ENCODE measurements at places on chromosomes 6 and 20.
A peak's percentile ranks its signal among the peaks of the same experiment; 100 is the strongest.

DNA sequence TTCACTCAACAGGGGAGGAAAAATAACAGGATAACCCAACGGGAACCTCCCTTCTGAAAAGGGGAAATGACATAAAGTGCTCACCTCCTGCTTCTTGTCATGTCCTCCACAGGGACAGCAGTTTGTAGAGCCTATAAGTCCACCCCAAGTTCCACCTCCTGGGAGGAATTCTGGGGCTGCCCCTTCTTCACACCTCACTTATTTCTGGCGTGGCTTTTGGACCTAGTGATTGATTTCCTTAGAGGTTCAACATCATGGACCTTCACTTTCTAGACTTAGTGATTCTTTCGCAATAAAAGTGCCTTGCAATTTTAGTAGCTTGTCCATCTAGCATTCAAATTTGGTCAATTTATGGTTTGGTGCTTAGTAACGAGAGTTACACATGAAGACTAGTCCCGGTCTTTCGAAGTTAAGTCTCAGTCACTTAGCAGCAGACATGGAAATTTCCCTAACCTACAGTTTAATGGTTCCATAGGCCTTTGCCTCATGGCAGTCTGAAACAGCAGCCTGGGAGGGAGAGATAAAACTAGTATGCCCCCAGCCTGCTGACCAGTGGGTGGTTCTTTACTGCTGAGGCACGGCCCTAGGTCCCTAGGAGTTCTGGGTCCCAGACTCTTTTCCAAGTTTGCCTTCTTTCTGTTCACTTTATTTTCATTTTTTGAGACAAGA, 59.2 kb upstream of the CDKAL1 start:
- no peak for DNase-seq

DNA sequence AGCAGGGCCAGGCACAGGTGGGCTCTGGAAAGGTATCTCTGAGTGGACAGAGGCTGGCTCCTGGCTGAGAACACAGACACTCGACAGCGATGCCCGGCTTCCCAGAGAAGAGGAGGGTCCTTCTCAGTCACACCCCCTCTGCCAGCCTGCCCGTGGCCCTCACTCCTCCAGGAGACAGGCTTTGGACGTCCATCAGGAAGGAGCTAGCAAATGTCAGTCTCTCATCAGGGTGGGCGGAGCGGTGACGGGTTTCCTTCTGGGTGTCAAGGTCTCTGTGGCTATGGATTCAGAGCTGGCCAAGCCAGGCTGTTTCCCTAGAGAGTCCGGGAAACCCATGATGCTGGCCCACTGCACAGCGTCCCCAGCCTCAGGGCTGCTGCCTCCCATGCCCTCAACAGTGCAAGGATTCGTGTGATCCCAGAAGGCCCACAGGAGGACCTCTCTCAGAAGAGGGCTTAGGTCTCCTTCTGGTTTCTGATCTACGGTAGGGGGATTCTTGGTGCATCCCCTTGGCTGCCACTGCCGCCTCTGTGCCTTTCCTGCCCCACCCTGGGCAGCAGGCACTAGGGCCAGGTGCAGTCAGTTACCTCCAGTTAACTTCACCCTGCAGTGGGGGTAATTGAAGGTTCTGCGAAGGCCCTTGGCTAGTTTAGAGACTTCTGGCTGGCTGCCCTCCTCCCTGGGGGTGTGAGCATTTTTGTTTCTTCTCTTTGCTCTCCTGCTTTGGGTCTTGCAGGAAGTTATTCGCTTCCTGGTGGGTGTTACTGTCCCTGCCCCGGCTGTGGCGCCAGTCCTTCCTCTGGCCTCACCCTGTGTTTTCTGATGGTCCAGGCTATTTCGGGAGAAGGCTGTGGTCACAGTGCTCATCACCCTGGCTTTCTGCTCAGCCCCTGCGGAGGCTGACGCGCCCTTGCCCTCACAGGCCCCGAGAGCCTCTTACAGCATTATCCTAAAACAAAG, 80.2 kb downstream of the CDH4 start:
- DNase-seq: no peak

DNA sequence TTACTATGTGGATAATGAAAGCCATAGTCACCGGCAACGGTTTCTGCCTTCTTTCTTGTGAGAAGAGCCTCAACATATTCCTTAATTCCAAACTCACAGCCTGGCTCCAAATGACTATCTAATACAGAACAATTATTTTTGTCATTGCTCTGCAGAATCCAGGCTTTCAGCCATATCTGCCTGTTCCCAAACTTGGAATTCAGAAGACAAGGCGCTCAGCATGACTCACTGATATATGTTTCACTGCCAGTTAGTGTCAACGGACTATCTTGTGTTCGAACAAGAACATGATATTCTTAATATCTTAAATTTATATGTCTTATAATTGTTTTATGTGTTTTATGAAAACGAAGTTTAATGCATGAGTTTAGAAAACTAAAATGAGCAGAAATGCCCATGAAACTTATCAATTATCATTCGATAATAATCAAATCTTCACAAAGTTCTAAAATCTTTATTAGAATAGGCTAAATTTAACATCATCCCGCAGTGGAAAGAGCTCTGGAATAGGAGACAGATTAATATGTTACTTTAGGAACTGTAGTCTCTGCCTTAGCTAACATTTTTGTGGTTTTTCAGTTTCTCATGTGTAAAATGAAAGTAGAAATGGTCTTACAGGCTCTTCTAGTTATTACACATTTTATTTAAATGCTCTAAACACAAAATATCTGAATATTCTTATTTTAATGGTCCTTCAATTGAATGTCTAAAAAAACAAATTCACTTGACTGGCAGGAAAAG, 669.3 kb upstream of the GJE1 start:
- DNase-seq: peak; percentile 79

DNA sequence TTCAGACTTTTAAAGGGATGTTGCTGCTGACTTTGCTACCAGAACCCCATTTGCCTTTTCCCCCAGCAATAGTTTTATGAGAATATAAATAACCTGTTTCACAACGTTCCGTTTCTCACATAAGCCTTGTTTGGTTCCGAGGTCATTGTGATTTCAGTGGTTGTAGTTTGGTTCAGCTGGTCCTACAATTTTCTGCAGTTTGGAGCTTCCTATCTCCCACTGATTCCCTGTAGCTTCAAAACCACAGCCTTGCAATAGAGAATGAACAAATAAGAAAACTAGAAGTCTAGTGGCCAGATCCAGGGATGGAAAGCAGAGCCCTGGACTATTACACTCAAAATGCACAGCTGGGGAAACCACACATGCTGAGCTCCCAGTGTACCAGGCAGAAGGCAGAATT, 24.1 kb upstream of the SH3BGRL2 start:
- DNase-seq: no peak

- DNase-seq: no peak
These were observed 61.0 kb downstream of the SESN1 start for GRCh38 chr6:109033655-109034054.

- no peak for DNase-seq
These were observed 113.3 kb downstream of the LY86 start for GRCh38 chr6:6701864-6702263.

DNA sequence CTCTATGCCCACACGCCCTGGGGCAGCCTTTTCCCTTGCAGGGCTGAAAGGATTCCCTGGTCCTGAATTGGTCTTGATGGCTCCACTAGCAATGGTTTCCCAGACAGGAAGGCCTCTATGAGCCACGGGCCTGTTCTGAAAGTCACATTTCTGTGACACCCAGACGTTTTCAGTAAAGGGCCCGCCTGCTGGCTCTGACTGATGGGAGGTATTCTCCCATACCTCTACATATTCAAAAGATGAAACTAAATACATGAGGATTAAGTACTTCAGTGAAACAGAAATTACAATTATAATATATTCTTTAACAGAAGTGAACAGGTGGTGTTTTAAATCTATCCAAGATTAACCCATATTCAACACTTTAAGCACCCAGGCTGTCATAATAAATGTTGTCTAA, 629.8 kb downstream of the CDH26 start:
- DNase-seq: no peak

GRCh38 chr6:47603995-47604394, 94.4 kb upstream of the ADGRF4 start:
- DNase-seq: peak; percentile 80

DNA sequence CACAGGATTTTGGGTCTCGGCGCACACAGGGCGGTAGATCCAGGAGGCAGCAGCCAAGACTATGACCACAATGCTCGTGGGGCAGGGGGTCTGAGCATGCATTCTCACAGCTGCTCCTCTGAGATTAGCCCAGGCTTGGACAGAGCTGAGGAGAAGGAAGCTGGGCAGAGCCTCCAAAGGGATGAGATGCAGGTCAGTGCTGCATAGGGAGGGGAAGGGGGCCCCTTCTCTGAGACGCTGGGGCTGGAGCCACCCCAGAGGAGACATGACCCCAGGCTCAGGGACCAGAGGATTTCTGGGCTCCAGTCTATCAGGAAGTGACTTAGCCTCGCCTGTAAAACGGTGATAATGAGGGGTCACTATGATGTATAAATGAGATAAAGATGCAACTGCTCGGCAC, 93.9 kb downstream of the BFSP1 start:
- DNase-seq: no peak

DNA sequence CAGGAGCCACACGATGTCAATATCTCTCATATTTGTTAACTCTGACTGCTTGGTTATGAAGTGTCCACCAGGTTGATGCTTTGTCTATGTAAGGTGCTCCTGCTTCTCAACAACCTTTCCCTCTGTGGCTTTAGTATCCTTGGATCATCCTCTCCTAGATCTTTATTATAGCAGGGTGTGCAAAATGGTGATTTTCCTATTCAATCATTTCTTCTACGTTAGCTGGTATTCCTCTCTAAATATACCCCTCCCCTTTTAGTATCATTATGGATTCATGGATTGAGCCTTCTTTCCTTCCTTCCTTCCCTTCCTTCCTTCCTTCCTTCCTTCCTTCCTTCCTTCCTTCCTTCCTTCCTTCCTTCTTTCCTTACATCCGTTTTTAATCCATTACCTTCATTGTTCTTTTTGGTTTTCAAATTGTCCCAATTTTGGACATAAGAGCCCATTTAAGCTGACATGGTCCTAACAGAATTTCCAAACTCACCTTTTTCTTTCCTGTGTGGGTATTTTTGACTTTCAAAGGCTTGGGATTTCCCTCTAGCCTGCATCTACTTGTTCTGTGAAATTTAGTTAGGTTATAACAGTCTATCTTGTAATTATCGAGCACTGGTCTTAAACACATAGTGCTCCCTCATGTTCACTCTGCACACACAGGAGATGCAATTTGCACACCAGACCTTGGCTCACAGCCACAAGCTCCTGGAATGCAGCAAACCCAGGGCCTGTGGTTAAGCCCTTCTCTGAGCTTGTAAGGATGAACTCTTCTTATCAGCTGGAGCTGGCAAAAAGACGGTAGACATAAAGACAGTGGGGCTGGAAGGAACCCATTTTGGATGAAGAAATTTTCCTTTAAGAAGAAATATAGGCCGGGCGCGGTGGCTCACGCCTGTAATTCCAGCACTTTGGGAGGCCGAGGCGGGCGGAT, 109.9 kb downstream of the SLC24A3 start:
- no peak for DNase-seq

DNA sequence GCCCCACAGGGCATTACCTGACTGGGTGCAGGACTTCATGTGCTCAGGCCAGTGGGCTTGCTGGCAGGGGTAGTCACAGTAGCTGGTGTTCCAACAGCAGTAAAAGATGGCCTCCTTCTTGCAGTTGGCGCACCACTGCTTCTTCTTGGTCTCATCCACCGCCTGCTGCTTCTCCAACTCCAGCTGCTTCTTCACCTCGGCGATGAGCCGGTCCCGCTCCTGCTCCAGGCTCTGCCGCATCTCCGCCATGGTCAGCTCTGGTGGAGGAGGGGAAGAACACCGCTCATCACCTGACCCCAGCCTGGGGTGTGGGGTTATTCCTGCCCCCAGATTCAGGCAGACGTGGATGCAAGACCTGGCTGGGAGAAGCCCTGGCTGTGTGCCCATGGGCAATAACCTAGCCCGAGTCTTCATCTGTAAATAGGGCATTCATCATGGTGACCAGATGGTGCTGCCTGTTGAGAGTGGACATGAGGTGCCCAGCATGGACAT, 132.2 kb downstream of the ZMYND8 start:
- no peak for DNase-seq

DNA sequence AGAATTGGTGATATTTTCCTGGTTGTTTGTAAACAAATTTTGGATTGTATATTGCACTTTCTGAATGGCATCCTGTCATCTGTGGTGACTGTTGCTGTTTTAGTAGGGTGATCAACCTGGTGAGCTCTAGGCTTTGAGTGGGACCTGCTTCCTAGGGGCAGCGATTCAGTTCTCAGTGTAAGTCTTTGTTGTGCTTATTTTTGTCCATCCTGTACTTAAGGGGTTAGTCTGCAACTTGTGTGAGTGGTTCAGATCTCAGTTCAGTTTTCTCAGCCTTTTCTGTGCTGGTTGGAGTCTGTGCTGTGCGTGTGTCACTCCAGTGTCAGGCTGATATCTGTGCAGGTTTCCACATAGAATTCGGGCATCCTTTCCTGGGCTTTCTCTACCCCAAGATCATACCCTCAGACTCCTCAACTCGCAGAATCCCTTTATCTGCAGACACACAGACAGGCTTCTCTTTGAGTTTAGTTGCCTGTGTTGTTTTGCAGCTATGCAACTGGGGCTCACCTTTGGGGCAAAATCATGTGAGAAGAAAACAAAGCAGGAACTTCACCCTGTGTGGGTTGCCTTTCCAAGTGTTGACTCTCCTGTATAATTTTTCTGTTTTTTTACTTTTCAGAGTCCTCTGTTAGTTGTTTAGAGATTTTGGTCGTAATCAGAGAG, 177.7 kb downstream of the FARS2 start:
- DNase-seq: no peak

DNA sequence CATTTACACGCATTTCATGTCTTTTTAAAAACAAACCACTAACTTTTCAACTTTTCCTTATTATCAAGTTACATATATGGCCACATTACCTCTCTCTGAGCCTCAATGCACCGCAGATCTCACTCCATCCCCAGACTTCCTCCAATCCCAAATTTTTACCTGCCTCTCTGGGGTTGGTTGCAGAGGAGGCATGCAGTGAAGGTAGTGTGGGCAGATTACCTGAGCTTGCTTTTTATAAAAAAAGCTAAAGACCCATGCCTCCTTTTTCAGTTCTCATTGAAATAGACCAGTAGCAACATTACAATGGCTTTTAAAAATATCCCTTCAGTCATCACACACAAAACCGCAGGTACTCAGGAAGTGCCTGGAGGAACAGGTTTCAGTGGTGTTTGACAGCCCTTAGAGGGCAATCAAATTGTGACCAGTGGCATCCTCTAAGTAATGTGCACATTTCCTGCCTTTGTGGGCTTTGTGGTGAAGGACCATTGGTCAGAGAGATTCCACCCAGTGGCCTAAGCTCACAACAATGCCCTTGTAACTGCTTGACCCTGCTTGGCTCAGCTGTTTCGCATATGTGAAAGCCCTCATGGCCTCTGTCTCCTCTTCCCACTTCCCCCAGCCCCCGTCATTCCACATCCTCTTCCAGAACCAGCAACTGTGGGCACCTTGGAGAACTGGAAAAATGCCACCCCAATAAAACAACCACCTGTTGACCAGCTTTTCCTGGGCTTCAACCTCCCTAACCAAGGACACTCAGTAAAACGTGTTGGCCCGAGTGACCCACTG, 30.2 kb upstream of the IL17A start:
- no peak for DNase-seq

- no peak for DNase-seq
These were observed 145.2 kb downstream of the SOBP start for GRCh38 chr6:107635057-107635515.
